Hepatocyte (in vitro differentiated cells): ENCODE measurements at places on chromosomes 12 and 14. TPM values are rescaled to one million over a fixed set of nuclear protein-coding genes. Genes with fewer than 3 reads are reported as not detected.

DNA sequence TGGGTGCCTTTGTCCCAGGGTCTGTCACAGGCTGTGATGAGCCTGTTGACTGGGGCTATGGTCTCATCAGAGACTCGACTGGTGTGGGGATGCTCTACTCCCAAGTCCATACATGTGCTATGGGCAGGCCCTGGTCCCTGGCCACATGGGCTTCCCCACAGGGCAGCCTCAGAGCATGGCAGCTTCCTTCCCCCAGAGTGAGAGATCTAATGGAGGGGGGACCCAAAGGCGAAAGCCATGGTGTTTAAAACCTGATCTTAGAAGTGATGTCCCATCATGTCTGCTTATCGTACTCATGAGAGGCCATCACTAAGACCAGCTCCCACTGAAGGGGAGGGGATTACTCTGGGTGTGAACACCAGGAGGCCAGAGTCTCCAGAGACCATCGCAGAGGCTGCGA, 279.0 kb upstream of the RTL1 start:
- no peak overlapping the region for H3K27ac ChIP-seq
- no peak for DNase-seq
- H3K4me3 ChIP-seq, result no peak overlapping the region
- H3K36me3 ChIP-seq, result no peaks in the 10 kb centered on the region

NELL2 gene
- total RNA-seq, result 22.2 and 31.3 TPM in 2 replicates

DNA sequence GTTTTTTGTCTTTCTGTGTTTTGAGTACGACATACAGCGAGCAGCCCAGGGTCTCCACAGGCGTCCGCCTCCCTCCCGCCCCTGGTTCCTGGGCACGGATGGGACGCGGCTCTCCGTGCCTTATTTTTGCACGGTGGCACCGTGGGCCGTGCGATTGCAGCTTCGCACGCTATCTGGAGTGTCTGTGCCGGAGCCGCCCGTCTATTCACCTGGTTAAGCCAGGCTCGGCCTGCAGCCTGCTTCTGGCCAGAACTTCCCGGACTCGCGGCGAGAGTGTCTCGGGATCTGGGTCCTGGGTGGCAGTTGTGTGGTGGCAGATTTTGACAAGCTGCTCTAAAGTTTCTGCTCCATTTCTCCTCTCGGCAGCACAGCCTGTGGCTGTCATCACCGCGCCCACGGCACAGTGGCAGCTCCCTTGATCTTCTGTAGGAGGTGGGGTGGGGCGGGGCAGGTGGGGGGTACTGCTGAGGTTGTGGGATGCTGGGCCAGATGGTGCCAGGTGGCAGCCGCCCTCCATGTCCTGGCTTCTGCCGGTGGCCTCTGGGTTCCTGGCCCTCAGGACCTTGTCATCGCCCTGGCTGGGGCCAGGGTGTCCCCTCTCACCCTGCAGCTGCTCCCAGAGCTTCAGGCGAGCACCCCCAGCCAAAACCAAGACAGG, 2.9 kb downstream of the MMP17 start:
- DNase-seq, result peak; percentile 48
- H3K36me3 ChIP-seq, result no peaks in the 10 kb centered on the region
- no peak overlapping the region for H3K27ac ChIP-seq
- peaks cover 8% of the 10 kb centered on the region for H3K4me1 ChIP-seq

DNA sequence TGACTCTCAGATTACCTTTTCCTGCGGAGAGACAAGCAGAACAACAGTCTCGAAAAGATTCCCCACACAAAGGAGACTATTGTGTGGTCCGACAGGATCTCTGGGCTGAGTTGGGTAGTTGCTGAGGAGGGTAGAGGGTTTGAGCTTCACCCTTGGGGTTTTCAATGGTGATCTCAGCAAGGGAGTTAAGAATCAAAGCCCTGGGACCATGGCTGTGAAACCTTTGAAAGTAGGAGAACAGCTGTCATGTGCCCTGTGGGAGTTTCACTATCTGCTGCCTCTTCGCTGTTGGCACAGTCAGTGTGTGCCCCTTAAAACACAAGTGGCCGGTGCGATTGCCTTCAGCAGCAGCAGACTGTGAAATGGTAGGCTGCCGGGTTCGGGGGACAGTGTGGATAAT, 14.2 kb upstream of the PLEK2 start:
- no peaks in the 10 kb centered on the region for H3K36me3 ChIP-seq
- DNase-seq, result no peak
- H3K27ac ChIP-seq, result no peak overlapping the region
- H3K4me3 ChIP-seq, result no peak overlapping the region
- H3K27me3 ChIP-seq, result no peaks in the 10 kb centered on the region
- H3K4me1 ChIP-seq, result peaks cover 21% of the 10 kb centered on the region

DNA sequence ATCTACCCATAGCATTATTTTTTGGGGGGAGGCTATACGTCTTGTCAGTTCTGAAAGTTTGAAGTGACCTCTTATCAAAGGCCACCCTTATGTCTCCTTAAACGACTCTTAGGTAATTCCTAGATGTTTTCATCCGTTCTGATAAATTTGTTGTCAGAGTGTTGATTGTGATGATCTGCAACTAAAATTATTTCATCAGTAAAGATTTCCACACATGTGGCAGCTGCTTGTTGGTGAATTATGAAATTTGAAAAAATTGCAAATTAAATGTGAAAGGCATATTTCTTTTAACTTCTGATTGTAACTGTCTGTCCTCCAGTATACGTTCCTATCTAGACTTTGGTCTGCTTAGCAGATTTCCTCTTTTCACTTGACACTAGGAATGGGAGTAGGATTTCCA, 1.4 kb downstream of the ADIPOR2 start:
- peaks cover 11% of the 10 kb centered on the region for H3K4me1 ChIP-seq
- H3K4me3 ChIP-seq, result peak overlapping the region; percentile 89
- no peak overlapping the region for H3K27ac ChIP-seq
- no peaks in the 10 kb centered on the region for H3K27me3 ChIP-seq
- DNase-seq, result no peak
- no peaks in the 10 kb centered on the region for H3K36me3 ChIP-seq

DNA sequence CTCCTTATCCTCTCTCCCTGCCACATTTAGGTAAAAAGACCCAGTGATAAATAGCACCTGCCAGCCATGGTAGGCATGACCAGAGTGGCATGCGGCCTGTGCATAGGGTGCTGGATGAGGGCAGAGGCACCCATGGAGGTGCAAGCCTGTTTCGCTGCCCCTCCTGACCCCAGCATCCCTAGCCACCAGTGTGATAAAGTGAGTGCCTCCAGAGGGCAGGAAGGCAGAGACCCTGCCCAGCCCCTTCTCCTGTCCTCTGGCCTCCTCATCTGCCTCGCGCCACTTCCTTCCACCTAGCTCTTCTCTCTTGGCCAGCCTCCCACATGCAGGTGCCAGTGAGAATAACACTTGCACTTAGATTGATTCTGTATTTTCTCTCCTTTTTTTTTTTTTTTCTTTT, 108.3 kb upstream of the FUT8 start:
- H3K27ac ChIP-seq, result peak overlapping the region; percentile 26
- peaks cover 30% of the 10 kb centered on the region for H3K4me1 ChIP-seq
- H3K4me3 ChIP-seq, result no peak overlapping the region

DNA sequence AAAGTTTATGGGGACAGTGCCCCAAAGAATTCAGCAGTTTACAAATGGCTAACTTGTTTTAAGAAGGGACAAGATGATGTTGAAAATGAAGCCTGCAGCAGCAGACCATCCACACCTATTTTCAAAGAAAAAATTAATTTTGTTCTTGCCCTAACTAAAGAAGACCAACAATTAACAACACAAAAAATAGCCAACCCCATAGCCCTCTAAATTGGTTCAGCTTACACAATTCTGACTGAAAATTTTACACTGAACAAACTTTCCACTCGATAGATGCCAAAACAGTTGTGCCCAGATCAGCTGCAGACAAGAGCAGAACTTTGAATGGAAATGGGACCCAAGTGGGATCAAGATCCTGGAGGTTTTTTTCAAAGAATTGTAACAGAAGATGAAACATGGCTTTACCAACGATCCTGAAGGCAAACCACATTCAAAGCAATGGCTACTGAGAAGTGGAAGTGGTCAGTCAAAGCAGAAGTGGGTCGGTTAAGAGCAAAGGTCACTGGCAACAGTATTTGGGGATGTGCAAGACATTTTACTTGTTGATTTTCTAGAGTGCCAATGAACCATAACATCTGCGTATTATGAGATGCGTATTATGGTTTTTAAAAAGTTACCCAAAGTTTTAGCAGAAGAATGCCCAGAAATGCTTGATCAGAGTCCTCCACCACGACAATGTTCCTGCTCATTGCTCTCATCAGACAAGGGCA, 30.0 kb downstream of the SLC39A9 start:
- H3K4me3 ChIP-seq, result no peak overlapping the region
- no peaks in the 10 kb centered on the region for H3K4me1 ChIP-seq
- H3K27me3 ChIP-seq, result no peaks in the 10 kb centered on the region
- no peaks in the 10 kb centered on the region for H3K36me3 ChIP-seq
- H3K27ac ChIP-seq, result no peak overlapping the region
- no peak for DNase-seq

- peak overlapping the region; percentile 91 for H3K27ac ChIP-seq
- H3K36me3 ChIP-seq, result no peaks in the 10 kb centered on the region
- DNase-seq, result peak; percentile 75
- no peaks in the 10 kb centered on the region for H3K27me3 ChIP-seq
- H3K4me1 ChIP-seq, result peaks cover 12% of the 10 kb centered on the region
Observed at GRCh38 chr14:96363751-96364336, 518 bp downstream of the GSKIP start.

DNA sequence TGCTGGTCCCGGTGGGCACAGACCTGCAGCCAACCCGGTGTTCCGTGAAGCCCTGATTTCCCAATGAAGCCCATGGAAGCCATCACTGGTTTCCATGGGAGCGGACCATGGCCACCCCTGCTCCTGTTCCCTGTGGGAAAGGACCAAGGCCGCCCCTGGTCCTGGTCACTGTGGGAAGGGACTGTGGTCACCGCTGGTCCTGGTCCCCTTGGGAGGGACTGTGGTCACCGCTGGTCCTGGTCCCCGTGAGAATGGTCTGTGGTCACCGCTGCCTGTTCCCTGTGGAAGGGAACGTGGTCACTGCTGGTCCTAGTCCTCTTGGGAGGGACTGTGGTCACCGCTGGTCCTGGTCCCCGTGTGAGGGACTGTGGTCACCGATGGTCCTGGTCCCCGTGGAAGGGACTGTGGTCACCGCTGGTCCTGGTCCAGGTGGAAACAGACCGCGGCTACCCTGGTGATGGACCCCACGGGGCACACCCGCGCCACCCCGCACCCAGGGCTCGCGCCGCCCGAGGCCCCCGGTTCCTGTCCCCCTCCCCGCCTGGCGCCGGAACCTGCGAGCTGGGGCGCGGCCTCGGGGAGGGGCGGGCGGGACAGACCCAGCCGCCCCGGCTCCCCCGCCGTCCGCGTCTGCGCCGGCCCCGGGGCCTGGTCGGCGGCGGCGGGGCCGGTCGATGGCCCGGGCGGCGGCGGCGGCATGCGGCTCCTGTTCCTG, at the start of gene GLT1D1:
Gene GLT1D1 (plus strand): TSS at position 594 of the 715 bp plus-strand sequence. CDS start 104 bp downstream, at position 698.
- H3K4me3 ChIP-seq, result no peak within 1 kb of the TSS

- H3K27me3 ChIP-seq, result no peaks in the 10 kb centered on the region
- H3K4me3 ChIP-seq, result peak overlapping the region; percentile 91
- H3K4me1 ChIP-seq, result peaks cover 6% of the 10 kb centered on the region
- no peaks in the 10 kb centered on the region for H3K36me3 ChIP-seq
- DNase-seq, result no peak
Observed at GRCh38 chr12:116818341-116818856, 62.8 kb downstream of the HRK start.

DNA sequence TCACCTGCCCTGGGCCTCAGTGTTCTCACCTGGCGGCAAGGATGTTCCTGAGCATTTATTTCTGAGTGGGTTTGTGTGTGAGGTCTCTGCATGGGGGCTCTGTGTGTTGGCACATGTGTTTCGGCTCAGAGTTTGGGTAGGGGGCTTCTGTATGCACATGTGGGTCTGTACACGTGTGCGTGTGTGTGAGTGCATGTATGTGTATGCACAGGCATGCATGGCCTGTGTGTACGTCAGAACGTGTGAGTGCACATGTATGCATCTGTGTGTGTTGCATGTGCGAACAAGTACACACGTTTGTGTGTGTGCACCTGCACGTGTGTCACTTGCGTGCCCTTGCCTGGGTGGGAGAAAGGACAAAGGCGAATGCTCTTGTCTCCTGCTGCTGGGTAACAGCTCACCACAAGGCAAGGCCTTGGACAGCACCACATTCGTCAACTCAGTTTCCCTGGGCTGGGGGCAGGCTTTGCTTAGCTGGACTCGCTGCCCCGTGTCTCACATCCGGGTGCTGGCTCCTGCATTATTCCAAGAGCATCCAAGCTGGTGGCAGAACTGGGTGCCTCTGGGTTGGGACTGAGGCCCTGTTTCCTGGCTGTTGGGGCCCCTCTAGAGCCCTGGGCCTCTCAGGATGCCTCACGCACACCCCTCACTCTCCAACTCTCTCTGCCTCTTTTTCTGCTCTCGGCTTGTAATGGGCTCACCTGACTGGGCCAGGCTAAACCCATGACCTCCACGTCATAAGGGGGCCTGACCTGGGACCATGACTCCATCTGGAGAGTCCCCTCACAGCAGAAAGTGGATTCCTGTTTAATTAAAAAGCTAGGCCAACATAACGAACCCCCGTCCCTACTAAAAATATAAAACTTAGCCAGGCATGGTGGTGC, 153.6 kb upstream of the C14orf180 start:
- peaks cover 7% of the 10 kb centered on the region for H3K4me1 ChIP-seq
- no peaks in the 10 kb centered on the region for H3K36me3 ChIP-seq
- no peaks in the 10 kb centered on the region for H3K27me3 ChIP-seq
- no peak overlapping the region for H3K27ac ChIP-seq
- H3K4me3 ChIP-seq, result no peak overlapping the region
- DNase-seq, result no peak

DNA sequence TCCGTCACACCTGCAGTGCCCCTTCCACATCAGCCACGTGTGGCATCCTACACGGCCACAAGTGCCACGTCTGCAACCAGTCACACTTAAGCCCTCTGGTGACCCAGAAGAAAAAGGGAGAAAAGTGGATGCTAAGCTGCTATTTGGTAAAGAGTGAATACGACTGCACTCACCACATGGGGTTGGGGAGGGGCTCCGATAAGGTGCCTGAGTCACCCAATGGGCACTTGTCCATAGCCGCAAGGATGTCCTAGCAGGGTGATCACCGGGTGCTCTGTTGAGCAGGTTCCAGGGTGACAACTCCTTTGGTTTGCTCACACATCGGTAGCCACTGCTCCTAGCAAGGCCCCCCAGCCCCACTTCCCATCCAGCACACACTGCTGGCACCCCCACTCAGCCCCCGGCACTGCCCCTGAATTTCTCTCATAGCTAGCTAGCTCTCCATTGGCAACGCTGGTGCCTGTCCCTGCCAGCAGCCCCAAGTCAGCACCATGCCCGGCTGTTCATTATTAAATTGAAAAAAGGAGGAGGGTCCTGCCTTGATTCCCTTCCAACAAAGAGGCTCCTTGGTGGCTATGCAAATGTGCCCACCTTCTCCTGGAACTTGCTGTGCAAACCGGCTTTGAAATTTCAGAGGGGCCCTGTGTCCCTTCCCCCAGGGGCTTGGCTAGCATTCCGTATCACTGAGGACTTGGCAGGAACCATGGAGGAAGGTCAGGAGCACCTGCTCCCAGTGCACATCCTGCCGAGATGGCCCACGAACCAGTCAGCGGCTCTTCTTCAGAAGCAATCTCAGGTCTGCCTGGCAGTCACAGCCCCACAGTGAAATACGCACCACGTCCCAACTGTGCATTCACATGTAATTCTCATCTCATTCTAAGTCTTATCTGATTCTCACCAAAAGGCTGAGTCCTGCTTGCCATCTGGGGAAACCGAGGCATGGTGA, 227.7 kb upstream of the DIO3 start:
- no peaks in the 10 kb centered on the region for H3K36me3 ChIP-seq
- peak overlapping the region; percentile 72 for H3K27ac ChIP-seq
- H3K4me1 ChIP-seq, result peaks cover 32% of the 10 kb centered on the region
- H3K4me3 ChIP-seq, result no peak overlapping the region
- DNase-seq, result no peak
- H3K27me3 ChIP-seq, result no peaks in the 10 kb centered on the region
